Epithelial cell of esophagus (primary cell): ENCODE measurements at places on chromosomes 16 and 17.

- no peak for DNase-seq
Measured at GRCh38 chr17:80719449-80719848, 174.8 kb downstream of the RPTOR start.

DNA sequence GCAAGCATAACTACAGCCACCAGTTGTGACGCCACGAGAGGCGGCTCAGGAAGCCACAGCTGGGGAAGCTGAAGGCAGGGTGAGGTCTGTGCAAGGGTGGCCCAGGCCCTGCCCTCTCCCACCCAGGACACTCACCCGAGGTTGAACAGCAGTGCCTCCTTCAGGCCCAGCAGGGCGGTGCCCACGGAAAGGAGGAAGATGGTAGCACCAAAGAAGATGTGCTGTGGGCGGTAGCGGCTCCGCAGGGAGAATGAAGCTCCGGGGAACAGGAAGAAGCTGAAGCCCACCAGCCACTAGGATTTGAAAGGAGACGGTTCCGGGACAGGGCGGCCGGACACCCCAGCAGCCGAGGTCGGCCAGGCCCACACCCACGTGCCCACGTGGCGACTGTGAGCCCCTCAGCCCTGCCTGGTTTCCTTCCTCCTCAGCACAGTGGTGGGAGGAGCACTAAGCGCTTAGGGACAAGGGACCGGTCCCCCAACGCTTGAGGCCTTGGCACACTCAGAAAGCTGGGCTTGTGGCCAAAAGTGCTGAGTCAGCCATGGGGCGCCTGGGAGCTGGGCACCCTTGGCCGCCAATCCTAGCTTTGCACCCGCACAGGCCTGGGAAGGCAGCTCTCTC lies 11.0 kb downstream of the CYB561 start:
- DNase-seq = peak; percentile 88

DNA sequence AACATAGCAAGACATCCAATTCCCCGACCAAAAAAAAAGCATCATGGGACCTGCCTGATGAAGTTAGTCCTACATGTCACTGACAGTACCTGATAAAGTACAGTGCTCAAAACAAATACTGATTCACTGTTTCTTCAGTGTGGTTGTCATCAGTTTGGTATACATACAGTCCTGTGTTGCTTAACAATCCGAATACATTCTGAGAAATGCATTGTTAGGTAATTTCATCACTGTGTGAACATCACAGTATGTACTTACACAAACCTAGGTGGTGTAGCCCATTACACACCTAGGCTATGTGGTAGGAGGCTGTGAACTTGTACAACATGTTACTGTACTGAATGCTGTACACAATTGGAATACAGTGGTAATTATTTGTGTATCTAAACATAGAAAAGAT lies 19.0 kb upstream of the FA2H start:
- peak; percentile 76 for DNase-seq

DNA sequence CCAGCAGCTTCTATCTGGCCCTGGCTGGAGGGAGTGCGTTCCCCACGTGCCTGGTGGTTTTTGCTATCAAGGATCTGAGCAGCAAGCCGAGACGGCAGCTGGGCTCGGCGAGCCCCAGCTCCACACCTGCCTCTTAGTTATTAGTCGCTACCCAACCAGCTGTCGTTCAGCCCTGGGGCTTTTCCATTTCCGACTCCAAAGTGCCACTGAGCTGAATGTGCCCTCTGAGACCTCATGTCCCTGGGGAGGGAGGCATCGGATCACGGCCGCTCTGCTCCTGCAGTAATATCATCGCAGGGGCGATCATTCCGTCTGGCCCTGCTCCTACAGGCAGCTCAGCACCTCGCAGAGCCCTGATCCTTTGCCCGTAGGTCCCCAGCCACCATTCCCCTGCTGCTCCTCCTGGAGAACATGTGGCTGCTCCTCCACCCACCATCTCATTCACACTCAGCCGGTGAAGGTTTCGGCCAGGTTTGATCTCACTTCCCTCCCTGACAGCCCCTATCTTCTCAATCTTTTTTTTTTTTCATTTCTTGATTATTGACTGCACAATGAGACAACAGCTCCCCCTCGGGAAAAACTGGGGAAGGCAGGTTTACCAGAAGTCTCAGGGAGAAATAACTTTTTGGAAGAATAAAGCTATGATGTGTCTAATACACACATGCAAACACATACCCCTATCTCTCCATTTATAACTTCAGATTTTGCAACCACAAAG lies 86.7 kb downstream of the ZFHX3 start:
- no peak for DNase-seq

DNA sequence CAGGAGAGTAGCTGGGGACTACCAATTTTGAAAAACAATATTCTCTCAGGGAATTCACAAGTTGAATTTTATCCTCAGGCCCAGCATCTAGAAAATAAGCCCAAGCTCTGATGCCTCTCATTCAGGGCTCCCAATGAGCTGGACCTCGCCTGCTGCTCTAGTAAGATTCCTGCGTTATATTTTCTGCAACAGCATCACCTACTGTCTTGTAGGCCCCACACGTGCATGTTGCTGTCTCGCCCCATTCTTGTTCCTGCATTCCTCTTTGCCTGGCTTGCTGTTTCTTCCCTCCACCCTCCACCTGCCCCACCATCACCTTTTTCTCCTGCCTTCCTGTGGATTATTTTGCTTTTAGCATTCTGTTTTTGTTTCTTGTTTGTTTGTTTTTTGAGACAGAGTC lies 8.3 kb upstream of the ST6GALNAC2 start:
- DNase-seq = peak; percentile 35

DNA sequence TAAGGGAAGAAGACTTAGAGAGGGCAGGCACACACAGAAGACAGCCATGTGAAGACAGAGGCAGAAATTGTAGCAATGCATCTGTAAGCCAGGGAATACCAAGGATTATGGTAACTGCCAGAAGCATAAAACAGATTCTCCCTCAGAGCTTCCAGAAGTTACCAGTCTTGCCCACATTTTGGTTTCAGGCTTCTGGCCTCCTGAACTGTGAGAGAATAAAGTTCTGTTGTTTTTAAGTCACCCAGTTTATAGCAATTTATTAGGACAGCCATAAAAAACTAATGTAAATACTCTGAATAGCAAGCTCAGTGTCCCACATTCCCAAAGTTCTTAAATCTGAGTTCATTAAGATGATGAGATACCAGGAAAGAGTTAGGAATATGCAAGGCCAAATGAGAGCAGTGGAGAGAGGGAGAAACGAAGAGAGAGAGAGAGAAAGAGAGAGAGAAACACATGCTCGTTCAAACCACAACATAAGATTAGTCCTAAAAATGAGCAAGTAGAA lies 123.4 kb downstream of the HS3ST3A1 start:
- no peak for DNase-seq

DNA sequence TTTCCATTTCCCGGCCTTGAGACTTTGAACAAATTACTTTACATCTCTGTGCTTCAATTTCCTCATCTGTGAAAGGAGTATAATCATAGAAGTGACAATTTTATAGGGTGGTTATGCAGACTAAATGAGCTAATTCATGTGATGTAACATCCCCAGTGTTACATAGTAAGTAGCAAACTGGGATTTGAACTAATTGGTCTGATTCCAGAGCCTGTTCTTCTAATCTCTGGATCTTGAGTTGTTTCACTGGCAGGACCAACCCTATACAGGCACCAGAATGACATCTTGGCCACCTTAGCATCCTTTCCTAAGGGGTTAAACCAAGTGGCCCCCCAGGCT lies 77.7 kb downstream of the AATF start:
- no peak for DNase-seq

- no peak for DNase-seq
Measured at GRCh38 chr16:58435779-58436178, 43.5 kb downstream of the GINS3 start.

- no peak for DNase-seq
Measured at GRCh38 chr17:59369031-59369975, 37.8 kb downstream of the YPEL2 start.

DNA sequence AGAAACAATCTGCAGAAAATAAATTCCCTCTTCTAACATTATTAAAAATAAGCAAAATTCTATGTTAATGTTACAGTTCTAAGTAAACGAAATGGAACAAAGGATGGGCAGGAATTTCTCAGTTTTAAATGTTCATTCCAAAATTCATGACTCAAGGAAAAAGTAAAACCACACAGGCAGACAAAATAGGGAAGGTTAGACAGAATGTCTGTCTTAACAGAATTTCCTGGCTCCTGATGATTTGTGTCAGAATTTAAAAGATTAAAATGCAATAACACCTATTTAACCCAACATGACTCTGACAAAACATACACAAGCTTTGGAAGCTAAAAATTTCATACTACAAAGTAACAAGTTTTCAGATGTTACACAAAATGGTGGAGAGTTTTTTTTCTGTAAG lies 42.8 kb downstream of the SPOP start:
- no peak for DNase-seq

GRCh38 chr17:7336240-7337175 lies at the start of gene ACAP1:
ACAP1 (plus strand) TSS chr17:7336529; CDS start chr17:7336735, 206 bp downstream.
- no peak for DNase-seq

GRCh38 chr16:85584819-85585282 lies 28.3 kb upstream of the GSE1 start:
- no peak for DNase-seq

GRCh38 chr16:85266857-85267256 lies 154.6 kb upstream of the CIBAR2 start:
- no peak for DNase-seq

GRCh38 chr17:4679658-4680057 lies 24.3 kb downstream of the PELP1 start:
- peak; percentile 81 for DNase-seq

GRCh38 chr16:81107511-81107910 lies 11.3 kb upstream of the GCSH start:
- DNase-seq = no peak

- DNase-seq = no peak
Measured at GRCh38 chr17:45265821-45266220, 3.9 kb upstream of the SPATA32 start.

DNA sequence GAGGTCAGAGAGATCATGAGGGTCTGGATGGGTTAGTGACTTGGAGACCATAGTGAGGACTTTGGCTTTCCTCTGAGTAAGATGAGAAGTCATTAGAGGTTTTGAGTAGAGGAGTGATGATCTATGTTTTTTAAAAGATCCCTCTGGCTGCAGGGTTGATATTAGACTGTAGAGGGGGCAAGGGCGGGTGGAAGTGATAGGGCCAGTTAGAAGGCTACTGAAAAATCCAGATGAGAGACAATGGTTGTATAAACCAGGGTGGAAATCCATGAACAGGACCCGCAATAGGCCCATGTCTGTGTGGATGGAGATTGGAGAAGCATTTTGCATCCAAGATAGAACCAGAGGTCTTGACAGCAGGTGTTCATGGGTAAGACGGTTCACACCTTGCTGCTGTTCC lies 9.8 kb downstream of the ITGAL start:
- DNase-seq = no peak

DNA sequence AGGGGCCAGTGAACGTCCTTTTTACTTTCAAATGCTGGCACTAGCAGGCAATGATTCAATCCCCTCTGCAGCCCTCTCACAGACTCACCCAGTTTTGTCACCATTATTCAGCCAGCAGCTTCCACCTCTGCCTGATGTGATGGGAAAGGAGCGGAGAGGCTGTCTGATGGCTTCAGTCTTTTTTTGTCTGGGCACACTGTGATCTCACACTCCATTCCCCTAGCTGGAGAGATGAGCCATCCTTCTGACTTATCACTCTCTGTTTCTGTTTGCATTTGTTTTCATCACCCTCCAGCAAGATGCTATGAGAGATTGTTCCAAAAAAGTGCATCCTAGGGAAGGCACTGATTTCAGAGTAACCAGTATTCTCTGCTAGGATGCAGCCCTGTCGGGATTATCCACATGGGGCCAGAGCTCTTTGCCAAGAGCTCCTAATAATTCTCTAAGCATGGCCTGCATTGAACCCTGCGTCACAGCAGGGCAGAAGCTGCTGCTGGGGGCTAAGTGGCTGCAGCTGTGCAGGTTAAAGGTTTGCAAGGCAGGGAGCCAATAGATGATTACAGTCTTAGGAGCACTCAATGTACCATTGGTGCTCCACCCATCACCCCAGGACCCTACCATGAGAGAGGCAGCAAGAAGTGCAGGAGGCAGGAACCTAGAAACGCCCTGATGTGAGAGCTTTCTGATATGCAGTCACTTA lies 236.1 kb upstream of the C16orf82 start:
- DNase-seq = no peak

GRCh38 chr17:4110152-4110551 lies 32.7 kb downstream of the ZZEF1 start:
- DNase-seq = peak; percentile 45
